Aorta (tissue), 5 donors: ENCODE measurements at places on chromosomes 5 and 9. TPM values are rescaled to one million over a fixed set of nuclear protein-coding genes. Genes with fewer than 3 reads are reported as not detected.

GRCh38 chr5:42993516-42994245, 46.4 kb downstream of the ANXA2R start:
- no peak for DNase-seq

The SGTB gene
- 21.9 TPM for total RNA-seq

- no peak for DNase-seq
Measured at GRCh38 chr9:11312966-11313365, 700.2 kb upstream of the PTPRD start.

DNA sequence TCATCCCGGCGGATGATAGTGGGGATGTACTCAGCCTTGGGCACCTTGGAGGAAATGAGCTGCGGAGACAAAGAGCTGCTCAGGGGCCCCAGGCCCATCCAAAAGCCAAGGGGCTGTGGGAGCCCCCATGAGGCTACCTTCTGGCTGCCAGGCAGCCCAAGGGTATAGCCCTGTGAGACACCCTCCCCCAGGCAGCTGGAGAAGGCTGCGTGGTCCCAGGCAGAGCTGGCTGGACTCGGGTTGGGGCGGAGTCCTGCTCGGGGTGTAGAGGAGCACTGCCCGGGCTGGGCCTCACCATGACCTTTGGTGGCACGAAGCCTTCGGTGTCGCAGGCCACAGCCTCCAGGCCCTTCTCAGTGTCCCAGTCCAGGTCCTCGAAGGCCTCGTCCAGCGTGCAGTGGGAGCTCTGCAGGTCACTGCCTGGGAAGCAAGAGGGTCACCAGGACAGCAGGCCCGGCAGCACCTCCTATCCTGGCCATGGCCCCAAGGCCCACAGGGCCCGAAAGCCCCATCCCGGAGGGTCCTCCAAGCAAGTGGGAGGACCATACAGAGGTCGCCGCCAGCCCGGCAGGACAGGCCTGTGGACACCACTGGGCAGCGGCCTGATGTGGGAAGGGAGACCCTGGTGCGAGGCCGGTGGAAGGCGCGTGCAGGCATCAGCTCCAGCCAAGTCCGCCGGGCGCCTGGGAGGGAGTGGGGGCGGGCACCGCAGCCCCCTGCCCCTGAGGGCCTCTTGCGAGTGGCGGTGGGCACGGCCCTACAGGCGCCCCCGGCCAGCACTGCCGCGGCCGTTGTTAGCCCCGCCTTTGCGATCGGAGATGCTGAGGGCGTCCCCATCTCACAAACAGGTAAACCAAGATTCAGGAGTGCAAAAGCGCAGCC, 6.1 kb downstream of the NSMF start:
- peak; percentile 68 for DNase-seq

The GFI1B gene
- total RNA-seq: not detected

The CARD19 gene
- 47.7 TPM for total RNA-seq

GRCh38 chr5:173902743-173903142, 14.6 kb downstream of the CPEB4 start:
- no peak for DNase-seq

The PAEP gene
- total RNA-seq: not detected

DNA sequence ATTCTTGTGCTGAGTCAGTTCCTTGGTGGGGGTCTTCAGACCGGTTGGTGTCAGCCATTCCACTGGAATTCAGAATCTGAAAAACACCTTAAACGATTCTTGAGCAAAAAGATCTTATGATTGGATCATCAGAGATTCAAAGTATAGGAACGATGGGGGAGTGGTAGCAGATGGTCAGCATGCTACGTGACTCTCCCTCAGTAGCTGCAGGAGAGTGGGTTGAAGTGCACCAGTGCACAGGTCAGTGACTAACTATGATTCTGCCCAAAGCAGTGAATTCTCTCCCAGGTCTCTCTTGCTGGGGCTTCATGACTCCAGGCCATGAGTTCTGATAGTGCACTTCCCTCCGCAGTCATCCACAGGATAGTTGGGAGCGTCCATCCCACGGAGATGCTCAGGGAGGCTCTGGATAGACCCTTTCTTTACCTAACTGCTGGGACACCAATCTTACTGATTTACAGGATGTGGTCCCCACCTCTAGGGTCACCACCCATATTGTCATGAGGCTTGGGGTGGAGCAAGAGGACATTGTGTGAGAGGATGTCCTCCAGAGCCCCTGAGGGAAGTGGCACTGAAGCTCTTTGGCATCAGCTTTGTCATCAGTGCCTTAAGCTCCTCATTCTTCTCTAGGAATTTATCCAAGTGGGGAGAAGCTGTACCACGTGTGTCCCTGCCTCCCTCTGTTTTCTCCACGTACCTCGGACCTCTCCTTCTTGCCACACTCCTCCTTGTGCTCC, 62.0 kb downstream of the RASGRF2 start:
- no peak for DNase-seq

- DNase-seq: no peak
Measured at GRCh38 chr5:132030610-132031009, 19.2 kb upstream of the ACSL6 start.

The ADGRV1 gene
- total RNA-seq: 0.62 TPM

GRCh38 chr5:94849821-94850736, 231.6 kb downstream of the SLF1 start:
- no peak for DNase-seq

DNA sequence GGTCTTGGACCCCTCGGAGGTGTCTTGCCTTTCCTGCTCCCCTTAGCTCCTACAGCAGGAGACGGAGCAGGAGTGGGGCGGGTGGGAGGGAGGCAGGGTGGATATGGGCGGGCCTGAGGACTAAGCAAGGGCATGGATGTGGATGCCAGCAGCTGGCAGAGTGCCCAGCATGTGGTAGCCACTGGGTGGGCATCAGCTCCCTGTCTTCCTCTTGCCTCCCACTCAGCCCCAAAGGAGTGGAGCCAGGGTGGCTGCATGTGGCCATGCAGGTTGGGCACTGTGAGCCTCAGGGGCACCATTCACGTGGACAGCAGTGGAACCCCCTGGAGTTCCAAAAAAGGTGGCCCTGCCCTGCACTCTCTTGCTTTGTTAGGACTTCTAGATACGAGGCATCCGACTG, 90.1 kb upstream of the TBCA start:
- DNase-seq: no peak

DNA sequence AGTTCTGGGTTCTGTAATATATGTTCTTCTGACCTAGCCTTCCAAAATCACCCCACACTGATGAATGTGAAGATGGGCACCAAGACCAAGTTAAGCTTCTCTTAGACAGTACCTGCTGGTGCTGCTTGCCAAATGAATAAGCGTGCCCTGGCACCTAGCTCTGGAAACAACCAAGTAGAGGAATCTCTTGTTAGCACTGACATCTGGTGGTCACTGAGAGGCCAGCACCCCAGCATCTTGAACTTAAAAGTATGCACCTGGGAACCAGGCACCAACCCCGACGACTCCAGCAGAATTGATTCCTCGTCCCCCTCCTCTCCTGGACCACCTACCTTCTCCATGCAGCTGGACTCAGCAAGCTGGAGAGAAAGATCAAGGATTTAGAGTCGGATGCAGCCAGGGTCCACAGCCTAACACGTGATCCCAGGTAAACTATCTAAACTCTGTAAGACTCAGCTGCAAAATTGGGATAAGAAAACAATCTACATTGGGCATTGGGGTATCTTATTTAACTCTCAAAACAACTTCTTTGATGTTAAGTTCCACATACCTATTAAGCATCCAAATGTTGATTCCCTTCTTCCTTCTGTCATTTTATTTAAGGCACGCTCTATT, 89.8 kb downstream of the SLC1A3 start:
- DNase-seq: peak; percentile 51

GRCh38 chr9:135850737-135851136, 56.6 kb downstream of the CAMSAP1 start:
- no peak for DNase-seq

The KCNN2 gene
- 0.57 TPM for total RNA-seq

- no peak for DNase-seq
Measured at GRCh38 chr9:136726631-136727191, 14.3 kb downstream of the DIPK1B start.

GRCh38 chr9:37740128-37740527, 13.5 kb upstream of the TRMT10B start:
- no peak for DNase-seq
